Lower lobe of right lung (tissue), 2 donors: ENCODE measurements at places on chromosomes 5 and 9. TPM values are rescaled to one million over a fixed set of nuclear protein-coding genes. Genes with fewer than 3 reads are reported as not detected.

DNA sequence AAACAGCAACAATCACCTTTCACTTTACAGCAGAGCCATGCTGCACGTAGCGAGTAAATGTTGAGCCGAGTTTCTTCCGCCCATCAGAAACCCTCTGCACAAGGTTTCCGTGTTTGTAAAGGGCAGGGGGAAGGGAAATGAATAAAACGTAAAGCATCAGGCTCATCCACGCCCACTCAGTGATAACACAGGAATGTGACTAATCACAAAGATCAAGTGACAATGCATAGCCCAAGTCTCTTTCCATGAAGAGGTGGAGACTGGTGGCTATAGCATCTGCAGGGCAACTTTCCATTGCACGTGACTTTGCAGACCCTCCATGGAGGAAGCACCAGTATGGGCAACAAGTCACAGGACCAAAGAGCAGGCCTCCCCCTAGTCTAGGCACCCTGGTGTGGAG, 56.6 kb downstream of the CAMSAP1 start:
- H3K27ac ChIP-seq: no peak overlapping the region
- H3K27me3 ChIP-seq: no peaks in the 10 kb centered on the region
- DNase-seq: no peak
- H3K4me3 ChIP-seq: no peak overlapping the region
- H3K4me1 ChIP-seq: no peaks in the 10 kb centered on the region

Gene SH3GL2
- total RNA-seq: 1.3 TPM

- no peak for DNase-seq
- H3K4me3 ChIP-seq: no peak overlapping the region
- no peak overlapping the region for H3K27ac ChIP-seq
- no peaks in the 10 kb centered on the region for H3K4me1 ChIP-seq
- peaks cover 71% of the 10 kb centered on the region for H3K36me3 ChIP-seq
- no peaks in the 10 kb centered on the region for H3K27me3 ChIP-seq
Observed at GRCh38 chr9:129054163-129054851, 17.9 kb downstream of the MIGA2 start.

Gene SARDH
- 3.4 TPM for total RNA-seq

DNA sequence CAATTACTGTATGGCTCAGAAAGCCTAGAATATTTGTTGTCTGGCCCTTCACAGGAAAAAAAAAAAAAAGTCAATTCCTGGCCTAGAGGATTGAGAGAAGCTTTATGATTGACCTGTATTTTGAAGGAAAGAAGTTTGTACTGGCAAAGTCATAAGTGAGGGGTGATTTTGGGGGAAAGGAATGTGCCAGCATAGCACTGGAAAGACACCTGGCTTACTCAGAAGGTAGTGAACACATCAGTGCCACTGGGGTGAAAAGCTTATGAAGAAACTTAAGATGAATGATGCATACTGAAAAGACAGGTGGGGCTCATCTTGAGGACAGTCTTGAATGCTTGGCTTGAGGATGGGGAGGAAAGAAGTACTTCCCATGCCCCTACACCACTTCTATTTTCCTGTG, 127.9 kb upstream of the RASA1 start:
- H3K27ac ChIP-seq: no peak overlapping the region
- no peak for DNase-seq
- no peaks in the 10 kb centered on the region for H3K27me3 ChIP-seq
- H3K36me3 ChIP-seq: no peaks in the 10 kb centered on the region
- no peak overlapping the region for H3K4me3 ChIP-seq

- no peak overlapping the region for H3K27ac ChIP-seq
- H3K36me3 ChIP-seq: no peaks in the 10 kb centered on the region
- no peak for DNase-seq
Observed at GRCh38 chr5:171622010-171622409, 163.6 kb upstream of the SMIM23 start.

GRCh38 chr9:85212887-85213286, 528.9 kb downstream of the AGTPBP1 start:
- H3K36me3 ChIP-seq: no peaks in the 10 kb centered on the region
- no peaks in the 10 kb centered on the region for H3K27me3 ChIP-seq
- H3K4me1 ChIP-seq: no peaks in the 10 kb centered on the region

- H3K4me1 ChIP-seq: peaks cover 20% of the 10 kb centered on the region
- H3K36me3 ChIP-seq: no peaks in the 10 kb centered on the region
- H3K27ac ChIP-seq: no peak overlapping the region
- H3K4me3 ChIP-seq: peak overlapping the region; percentile 70
- DNase-seq: no peak
- H3K27me3 ChIP-seq: peaks cover 33% of the 10 kb centered on the region
Observed at GRCh38 chr5:60842871-60843385, 1.1 kb downstream of the ELOVL7 start.

Gene UIMC1
- 39.1 TPM for total RNA-seq

Gene FOXD4L4
- total RNA-seq: 0.77 TPM

Gene MPDZ
- 31.3 TPM for total RNA-seq

DNA sequence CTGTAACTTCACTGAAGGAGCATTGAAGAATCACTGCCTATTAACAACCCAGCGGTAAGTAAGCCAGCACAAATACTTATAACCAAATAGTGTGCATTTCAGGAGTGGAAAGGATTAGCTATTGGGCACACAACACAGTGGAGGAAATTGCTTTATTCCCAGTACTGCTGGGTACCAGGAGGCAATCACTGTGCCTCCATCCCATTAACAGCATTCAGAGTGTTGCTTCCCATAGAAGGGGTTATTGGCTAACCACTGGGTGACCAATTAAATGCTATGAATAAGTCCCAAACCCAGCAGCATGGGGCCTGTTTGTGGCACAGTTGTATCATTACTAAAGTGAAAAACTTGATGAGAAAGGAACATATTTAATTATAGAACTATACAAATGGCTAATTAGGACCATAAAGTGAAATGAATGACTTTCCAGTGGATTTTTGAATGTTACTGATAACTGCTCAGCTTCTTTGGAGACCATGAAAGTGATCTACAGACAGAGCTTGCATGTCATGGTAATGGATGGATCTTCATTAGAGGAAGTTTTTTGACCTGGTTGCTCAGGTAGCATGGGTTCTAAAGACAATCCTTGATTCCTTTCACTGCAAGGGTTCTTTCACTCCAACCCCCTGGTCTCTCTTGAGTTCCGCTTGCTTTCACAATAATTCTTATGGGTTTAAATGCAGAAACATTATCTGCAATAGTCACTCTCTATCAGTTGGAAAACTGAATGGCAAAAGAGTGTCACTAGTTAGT, 413.3 kb upstream of the RORB start:
- no peaks in the 10 kb centered on the region for H3K27me3 ChIP-seq
- no peak for DNase-seq
- no peaks in the 10 kb centered on the region for H3K36me3 ChIP-seq
- no peak overlapping the region for H3K27ac ChIP-seq

DNA sequence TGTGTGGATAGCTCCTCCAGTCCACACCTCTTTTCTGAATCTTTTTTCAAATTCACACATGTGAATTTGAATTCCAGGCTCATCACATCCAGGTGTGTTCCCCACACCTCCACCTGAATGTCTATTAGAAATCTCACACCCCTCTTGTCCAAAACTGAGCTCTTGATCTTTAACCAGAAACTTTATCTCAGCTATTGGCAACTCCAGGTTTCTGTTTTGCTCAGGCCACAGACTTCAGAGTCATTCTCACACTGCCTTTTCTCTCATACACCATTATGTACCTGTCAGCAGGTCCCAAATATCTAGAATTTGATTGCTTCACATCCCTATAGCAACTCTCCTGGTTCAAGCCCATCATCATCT, 11.6 kb downstream of the NIPSNAP3B start:
- H3K4me1 ChIP-seq: no peaks in the 10 kb centered on the region
- no peak overlapping the region for H3K4me3 ChIP-seq
- DNase-seq: no peak
- no peaks in the 10 kb centered on the region for H3K36me3 ChIP-seq
- H3K27me3 ChIP-seq: no peaks in the 10 kb centered on the region

Gene FAM169A
- 1.1 TPM for total RNA-seq

GRCh38 chr5:17819783-17820182, 185.5 kb downstream of the TAF11L14 start:
- no peaks in the 10 kb centered on the region for H3K36me3 ChIP-seq
- DNase-seq: no peak
- H3K27ac ChIP-seq: no peak overlapping the region
- H3K4me3 ChIP-seq: no peak overlapping the region
- H3K27me3 ChIP-seq: no peaks in the 10 kb centered on the region
- H3K4me1 ChIP-seq: no peaks in the 10 kb centered on the region

- no peaks in the 10 kb centered on the region for H3K36me3 ChIP-seq
- H3K27me3 ChIP-seq: peaks cover 4% of the 10 kb centered on the region
Observed at GRCh38 chr9:135581636-135582426, 20.3 kb downstream of the PAEP start.

Gene BTNL8
- 5.3 TPM for total RNA-seq

Gene PCDHB16
- 2.6 TPM for total RNA-seq

GRCh38 chr5:2584579-2585269, 166.8 kb downstream of the IRX2 start:
- H3K4me3 ChIP-seq: no peak overlapping the region
- no peaks in the 10 kb centered on the region for H3K36me3 ChIP-seq
- no peak for DNase-seq

DNA sequence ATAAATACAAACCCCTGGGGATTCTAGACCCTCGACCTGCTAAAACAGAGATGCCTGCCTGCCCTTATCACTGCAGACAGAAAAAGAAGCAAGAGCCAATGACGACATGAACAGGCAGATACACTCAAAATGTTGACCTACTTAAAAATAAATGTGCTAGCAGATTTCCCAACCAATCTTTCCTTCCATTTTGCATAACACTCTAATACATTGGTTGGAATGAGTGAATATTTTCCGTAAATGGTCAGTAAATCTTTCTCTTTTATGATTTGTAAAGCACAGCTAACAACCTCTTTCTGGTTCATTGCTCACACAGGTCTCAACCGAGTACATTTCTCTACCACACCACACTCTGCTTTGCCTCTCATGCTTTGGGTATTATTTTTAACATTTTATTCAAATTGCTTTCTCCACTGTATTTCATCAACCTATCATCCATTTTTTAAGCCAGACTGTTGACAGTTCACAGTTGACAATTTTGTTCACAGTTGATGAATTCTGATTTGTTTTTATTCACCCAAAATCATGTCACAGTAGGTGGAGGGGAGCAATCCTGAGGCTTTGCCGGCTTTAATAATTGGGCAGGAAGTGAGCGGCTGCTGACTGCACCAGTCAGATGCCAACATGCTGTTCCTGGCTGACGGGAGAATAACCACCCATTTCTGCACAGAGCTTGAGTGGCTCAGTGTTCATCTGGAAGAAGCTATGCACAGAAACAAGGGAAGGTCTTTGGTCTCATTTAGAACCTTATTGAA, 426.6 kb downstream of the SPOCK1 start:
- H3K27ac ChIP-seq: peak overlapping the region; percentile 42
- no peak for DNase-seq
- no peak overlapping the region for H3K4me3 ChIP-seq
- H3K27me3 ChIP-seq: no peaks in the 10 kb centered on the region
- no peaks in the 10 kb centered on the region for H3K4me1 ChIP-seq

- no peaks in the 10 kb centered on the region for H3K36me3 ChIP-seq
- H3K4me3 ChIP-seq: no peak overlapping the region
- H3K4me1 ChIP-seq: no peaks in the 10 kb centered on the region
- no peaks in the 10 kb centered on the region for H3K27me3 ChIP-seq
- DNase-seq: no peak
Observed at GRCh38 chr9:71270554-71270953, 149.1 kb upstream of the TRPM3 start.

Gene ZNF883
- 0.89 TPM for total RNA-seq

DNA sequence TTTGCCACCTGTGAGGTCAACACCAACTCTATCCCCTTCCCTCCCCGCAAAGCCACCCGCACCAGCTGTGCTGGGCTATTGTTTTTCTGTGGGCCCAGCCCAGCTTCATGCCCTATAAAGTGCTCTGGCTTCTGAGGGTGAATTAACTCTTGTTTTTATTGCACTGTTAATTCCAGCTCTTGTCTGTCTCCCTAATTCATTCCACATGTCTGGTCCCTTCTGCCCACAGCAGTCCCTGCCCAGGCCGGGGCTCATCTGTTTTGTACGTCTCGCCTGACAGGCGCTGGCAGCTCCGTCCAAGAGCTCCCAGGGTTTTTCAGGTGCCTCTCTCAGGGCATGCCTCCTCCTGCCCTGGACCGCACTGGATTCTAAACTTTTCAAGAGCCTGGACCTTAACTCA, 118.9 kb downstream of the PDZD2 start:
- H3K27me3 ChIP-seq: no peaks in the 10 kb centered on the region
- no peaks in the 10 kb centered on the region for H3K36me3 ChIP-seq
- no peak overlapping the region for H3K4me3 ChIP-seq
- no peaks in the 10 kb centered on the region for H3K4me1 ChIP-seq

Gene PRR16
- 0.95 TPM for total RNA-seq

GRCh38 chr9:130426883-130427282, 17.9 kb upstream of the ASS1 start:
- no peak overlapping the region for H3K4me3 ChIP-seq
- H3K36me3 ChIP-seq: no peaks in the 10 kb centered on the region
- H3K27me3 ChIP-seq: peaks cover 6% of the 10 kb centered on the region
- no peak for DNase-seq

- no peaks in the 10 kb centered on the region for H3K36me3 ChIP-seq
- no peak overlapping the region for H3K4me3 ChIP-seq
Observed at GRCh38 chr5:65037831-65038815, 269.4 kb downstream of the CWC27 start.

Gene CDC20B
- 0.24 TPM for total RNA-seq

Gene MARCOL
- not detected for total RNA-seq

DNA sequence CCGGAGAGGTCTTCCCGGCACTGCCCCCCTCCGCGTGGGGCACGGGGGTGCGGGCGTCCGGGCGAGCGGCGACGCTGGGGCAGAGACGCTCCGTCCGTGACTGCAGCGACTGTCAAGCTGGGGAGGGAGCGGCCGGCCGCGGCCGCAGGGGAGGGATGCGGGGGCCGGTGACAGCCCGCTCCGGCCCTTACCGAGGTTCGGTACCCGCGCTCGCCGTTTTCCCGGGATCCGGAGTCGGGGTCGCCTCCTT, 400 bp downstream of the KDM4C start:
- peak overlapping the region; percentile 97 for H3K27ac ChIP-seq
- no peaks in the 10 kb centered on the region for H3K27me3 ChIP-seq
- no peak for DNase-seq
- H3K4me3 ChIP-seq: peak overlapping the region; percentile 96

Gene TAF1L
- not detected for total RNA-seq

DNA sequence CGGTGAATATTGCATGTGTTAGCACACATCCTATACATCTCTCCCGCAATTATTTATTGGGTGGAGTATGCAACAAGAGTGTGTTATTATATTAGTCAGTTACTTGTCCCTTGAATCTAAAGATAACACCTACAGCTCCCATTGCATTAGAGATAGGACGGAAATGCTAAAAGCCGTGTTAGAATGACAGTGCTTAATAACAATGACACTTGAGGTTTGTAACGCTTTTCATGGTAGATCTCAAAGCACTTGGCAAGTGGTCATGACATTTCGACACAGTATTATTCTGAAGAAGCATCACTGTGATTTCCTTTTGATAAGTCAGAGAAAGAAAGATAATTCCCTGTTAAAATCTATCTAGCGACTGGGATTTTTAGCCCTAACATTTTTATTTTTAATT, 33.4 kb upstream of the TRIO start:
- no peaks in the 10 kb centered on the region for H3K27me3 ChIP-seq
- no peak overlapping the region for H3K27ac ChIP-seq
- peaks cover 25% of the 10 kb centered on the region for H3K4me1 ChIP-seq
- H3K36me3 ChIP-seq: no peaks in the 10 kb centered on the region
- no peak overlapping the region for H3K4me3 ChIP-seq

GRCh38 chr5:64869419-64869818, 100.7 kb downstream of the CWC27 start:
- no peaks in the 10 kb centered on the region for H3K4me1 ChIP-seq
- H3K36me3 ChIP-seq: no peaks in the 10 kb centered on the region
- H3K27ac ChIP-seq: no peak overlapping the region
- no peaks in the 10 kb centered on the region for H3K27me3 ChIP-seq
- no peak overlapping the region for H3K4me3 ChIP-seq

Gene TEK
- total RNA-seq: 56.3 TPM
